ENCODE measurements at places on chromosomes 2 and 18.

DNA sequence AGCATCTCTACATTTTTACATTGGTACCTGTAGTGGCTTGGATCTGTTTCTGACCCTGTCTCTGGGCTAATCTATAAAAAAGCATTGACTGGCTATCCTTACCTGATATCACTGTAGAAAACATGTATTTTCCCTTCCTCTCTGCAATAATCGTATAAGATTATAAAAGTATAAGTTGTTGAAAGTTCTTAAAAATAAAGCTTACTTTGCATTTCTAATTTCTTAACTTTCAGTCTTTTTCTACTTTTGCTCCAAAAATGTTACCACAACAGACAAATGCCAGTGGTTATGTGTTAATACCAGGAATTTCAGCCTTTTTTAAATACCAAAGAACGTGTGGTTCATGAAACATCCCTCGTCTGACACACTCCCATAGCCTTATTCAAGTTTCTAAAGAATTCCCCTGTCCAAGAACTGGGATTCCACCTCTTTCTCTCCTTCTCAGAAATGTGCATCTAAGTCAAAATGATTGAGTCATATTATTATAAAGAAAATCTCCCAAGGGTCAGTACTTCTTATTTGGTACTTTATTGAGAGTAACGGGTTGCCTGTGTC, 28.5 kb upstream of the ACKR3 start:
- DNase-seq = no peak

- no peak for DNase-seq
These were observed 286.4 kb upstream of the PARD3B start for GRCh38 chr2:204258890-204259289.

DNA sequence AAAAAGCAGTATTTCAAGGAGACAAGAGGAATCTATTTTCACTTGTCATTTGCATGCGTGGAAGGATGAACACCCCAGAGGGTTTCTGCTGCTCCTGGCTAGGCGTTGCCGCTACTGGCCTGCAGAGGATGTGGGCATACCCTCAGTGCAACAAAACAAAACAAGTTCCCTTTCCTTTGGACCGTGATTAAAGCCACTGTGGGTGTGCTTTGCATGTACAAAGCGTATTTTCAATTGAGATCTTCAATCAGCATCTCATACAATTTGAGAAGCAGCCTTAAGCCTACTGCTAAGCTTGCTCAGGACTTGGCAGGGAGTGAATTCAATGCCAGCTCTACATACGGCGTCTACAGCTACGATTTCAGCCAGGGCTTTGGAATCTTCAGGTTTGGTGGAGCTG, 298.4 kb downstream of the LPIN1 start:
- DNase-seq = no peak

GRCh38 chr2:67668538-67668937, 271.4 kb downstream of the ETAA1 start:
- no peak for DNase-seq
